ENCODE measurements at places on chromosomes 7 and 10.

GRCh38 chr7:44608916-44609648 is 2.7 kb downstream of the OGDH start:
- no peak for DNase-seq

DNA sequence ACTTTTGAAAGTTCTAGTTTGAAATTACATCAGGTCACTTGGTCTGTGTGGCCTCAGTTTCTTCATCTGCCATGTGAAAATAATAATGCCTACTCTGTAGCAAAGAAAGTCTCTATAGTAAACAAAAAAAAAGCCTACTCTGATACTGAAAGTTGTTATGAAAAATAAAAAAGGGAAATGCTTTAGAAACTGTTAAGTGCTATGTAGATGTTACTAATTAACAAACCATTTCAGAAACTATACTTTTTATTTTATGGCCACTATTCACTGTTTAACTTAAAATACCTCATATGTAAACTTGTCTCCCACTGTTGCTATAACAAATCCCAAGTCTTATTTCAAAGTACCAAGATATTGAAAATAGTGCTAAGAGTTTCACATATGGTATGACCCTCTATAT is 50.6 kb downstream of the CFTR start:
- no peak for DNase-seq

GRCh38 chr10:114683162-114683561 is 25.1 kb upstream of the ABLIM1 start:
- DNase-seq: no peak

GRCh38 chr7:32318300-32319011 is 171.7 kb downstream of the LSM5 start:
- no peak for DNase-seq

DNA sequence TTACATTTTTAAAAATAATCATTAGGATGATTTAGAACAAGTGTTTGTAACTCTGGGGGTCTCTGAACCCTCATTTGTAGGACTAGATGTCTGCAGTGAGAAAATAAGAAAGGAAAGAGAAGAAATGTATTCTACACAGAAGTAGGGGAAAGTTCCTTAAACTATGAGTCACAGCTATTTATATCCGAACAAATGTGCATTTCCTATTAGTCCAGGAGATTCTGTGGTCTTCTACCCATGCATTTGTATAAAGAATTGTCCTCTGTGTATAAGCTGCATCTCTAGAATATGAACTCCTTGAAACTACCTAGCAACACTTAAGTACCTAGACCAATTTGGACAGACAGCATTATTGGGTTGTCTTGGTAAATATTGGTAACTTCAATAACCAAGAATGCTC is 15.9 kb upstream of the CD36 start:
- DNase-seq: no peak

DNA sequence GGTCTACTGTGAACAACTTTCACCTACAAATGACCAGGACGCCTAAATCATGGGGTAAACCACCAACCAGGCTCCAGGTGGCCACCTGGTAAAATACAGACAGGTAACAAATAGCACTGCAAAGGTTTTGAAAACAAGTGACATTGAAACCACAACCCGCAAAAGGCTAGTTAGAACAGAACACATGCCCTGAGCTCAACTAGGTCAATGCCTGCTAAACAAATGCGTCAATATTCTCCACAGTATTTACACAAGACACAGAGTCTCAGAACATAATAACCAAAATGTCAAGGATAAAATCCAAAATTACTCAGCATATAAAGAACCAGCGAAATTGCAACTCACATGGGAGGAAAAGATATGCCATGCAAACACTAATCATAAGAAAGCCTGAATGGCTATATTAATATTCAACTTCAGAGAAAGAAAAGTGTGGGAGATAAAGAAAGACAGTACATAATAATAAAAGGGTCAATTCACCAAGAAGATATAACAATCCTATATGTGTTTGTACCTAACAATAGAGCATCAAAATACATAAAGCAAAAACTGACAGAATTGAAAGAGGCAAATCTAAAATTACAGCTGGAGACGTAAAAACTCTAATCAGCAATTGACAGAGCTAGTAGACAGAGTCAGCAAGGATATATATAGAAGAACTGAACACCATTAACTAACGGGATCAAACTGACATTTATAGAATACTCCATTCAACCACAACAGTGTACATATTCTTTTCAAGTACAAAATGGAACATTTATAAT is 47.6 kb downstream of the SMURF1 start:
- DNase-seq: no peak

DNA sequence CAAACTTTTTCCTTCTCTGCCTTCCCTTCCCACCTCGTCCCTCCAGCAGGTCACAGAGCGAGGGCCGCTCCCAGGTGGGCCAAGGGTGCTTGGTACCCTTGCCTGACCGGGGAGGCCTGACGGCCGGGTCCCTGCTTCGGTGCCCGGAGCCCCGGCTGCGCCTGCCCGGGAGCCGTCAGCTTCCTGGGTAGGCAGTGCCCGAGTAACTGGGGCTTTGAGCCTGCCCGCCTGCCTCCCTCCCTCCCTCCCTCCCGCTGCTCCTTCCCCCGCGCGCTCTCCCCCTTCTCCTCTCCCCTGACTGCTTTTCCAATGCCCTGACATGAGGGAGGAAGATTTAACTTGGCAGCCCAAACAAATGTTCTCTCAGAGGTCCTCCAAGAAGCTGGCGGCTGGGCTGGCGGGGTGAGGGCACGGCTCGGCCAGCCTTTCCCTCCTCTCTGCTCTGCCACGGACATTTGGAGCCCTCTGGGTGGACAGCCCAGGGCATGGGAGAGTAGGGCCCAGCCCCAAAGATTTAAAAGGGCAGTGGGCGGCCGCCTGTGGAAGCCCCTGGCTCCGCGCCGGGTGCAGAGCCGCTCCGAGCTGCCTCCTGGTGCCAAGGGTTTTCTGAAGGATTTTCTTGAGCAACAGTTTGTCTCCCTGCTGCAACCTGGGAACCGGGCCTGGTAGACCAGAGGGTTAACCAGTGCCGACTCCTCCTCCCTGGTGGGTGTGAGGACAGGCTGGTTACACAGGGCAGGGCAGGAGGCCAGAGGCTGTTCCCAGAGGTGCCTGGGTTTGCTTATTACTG is 2.0 kb downstream of the ZMIZ1 start:
- DNase-seq: no peak

DNA sequence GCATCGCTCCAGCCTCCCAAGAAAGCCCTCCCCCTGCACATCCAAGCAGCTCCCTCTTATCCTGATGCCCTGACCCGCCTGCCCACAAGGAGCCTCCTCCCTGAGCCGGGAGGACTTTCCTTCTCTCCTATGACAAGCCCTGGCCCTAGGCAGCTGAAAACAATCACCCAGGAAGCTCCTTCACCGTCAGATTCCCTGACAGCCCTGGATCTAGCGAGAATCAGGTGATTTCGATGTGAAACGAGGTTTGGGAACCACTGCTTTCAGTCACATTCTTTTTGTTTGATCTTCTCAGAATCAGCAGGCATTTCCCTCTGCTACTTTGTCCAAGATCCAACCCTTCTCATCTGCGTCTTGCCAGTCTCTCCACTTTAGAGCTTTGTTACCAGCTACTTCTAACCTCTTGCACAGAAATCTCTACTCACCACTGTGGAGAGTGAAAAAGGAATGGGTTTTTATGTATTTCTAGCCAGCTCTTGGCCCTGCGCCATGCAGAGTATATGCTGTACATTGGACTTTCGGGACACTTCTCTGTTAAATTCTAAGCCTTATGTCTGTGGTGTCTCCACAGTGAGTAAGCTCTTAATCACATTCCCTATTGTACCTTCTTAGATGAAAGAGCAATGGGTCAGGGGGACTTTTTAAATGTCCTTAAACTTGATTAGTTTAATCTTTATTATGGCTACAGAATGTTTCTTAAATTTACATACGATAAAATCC is 253.2 kb upstream of the C7orf33 start:
- DNase-seq: no peak

DNA sequence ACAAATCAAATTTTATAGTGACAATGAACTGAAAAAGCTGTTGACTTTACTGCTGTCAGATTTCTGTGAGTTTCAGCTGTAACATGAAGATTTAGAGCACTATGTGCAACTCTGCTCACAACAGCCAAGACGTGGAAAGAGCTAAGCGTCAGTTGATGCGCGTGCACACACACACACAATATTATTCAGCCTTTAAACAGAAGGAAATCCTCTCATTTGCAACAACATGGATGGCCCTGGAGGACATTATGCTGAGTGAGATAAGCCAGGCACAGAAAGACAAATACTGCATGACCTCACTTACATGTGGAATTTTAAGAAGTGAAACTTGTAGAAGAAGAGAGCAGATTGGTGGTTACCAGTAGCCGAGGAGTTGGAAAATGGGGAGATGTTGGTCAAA is 82.8 kb upstream of the FRMD4A start:
- no peak for DNase-seq

DNA sequence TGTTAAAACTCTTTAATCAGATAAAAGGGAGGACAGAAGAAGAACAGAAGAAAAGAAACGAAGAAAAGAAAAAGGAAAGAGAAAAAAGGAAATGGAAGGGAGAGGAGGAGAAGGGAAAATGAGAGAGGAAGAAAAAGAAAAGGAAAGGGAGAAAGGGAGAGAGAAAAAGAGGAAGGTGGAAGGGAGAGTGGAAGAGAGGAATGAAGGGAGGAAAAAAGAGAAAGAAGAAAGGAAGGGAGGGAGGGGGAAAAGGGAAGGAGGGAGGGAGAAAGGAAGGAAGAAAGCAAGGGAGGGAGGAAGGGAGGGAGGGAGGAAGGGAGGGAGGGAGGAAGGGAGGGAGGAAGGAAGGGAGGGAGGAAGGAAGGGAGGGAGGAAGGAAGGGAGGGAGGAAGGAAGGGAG is 305.7 kb downstream of the CALN1 start:
- no peak for DNase-seq

DNA sequence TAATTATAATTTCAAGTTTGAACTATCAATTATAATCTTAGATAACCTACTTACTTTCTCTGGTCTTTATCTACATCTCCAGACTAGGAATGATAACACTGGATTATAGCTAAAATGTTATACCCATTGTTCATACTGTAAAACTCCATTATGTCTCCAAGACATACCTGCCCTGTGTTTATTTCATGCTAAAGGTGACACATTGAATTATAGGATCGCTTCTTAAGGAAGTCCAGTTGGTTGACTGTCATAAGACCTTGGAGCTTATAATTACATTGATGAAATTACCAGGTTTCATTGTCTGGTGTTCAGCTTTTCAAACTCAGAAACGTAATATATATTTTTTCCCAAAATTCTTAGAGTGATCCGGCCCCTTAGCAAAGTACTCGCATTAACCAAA is 15.5 kb upstream of the HERC4 start:
- no peak for DNase-seq

DNA sequence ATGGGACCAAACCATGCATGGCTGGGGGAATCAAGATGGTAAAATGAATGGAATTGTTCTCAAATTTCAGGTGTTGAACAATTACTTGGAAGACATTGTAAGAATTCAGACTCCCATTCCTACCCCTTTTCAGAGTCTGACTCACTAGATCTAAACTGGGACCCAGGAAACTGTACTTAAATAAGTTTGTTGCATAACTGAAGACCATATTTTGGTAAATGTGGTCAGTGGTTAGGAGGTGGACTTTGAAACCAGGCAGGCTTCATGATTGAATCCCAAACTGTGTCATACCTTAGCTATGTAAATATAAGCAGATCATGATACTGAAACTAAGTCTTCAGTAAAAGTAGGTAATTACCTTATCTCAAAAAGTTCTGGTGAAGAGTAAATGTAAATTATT is 41.7 kb downstream of the ZWINT start:
- DNase-seq: no peak

GRCh38 chr10:89421018-89421476 is 6.7 kb downstream of the IFIT5 start:
- no peak for DNase-seq

- no peak for DNase-seq
Observed at GRCh38 chr10:110978204-110978603, 58.8 kb downstream of the SHOC2 start.

- no peak for DNase-seq
Observed at GRCh38 chr7:10756981-10757380, 216.7 kb upstream of the PHF14 start.

DNA sequence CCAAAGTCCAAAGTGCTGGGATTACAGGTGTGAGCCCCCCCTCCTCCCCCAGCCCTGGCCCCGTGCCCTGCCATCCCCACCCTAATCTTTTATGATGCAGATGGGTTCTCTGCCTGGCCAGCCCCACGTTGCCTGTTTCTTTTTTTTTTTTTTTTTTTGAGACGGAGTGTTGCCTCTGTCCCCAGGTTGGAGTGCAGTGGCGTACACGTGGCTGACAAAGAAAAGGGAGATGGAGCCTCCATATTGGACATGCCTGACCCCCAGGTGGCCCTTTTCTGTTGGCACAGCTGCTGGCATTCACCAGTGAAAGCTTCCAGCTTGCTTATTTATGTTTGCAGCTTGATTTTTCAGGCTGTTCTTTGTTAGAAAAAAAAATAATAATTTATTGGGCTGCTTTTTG is 235.3 kb downstream of the CCDC3 start:
- no peak for DNase-seq

DNA sequence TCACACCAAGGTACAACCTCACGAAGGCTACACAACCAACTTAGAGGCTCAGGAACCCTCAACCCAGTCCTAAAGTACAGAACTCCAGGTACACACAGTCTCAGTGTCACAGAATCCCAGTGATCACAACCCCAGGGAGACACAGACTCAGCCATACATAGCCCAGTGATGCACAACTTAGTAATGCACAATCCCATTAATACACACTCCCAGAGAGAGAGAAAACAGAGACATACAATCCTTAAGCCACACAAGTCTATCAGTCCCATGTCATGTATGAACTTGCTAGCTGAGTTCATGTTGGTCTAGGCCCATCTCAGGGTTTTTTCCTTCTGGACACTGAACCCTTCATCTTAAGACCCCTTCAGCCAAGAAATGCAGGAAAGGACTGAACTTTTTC is 4.6 kb downstream of the KCNIP2 start:
- DNase-seq: no peak

GRCh38 chr7:93728292-93728691 is 153.8 kb upstream of the CALCR start:
- no peak for DNase-seq

DNA sequence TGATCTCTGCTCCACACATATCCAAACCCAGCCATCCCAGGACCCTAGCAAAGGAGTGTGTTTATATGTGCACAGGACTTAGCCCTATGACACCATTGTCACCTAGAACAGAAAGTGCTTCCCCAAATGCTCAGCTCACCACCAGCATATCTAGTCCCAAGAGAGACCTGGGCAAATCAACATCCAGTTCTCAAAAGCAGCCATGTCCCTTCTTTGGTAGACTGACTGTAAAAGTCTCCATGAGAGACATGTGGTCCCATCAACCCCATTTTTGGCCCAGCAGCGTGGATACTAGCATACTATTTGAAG is 20.9 kb upstream of the ARHGAP22 start:
- DNase-seq: no peak

DNA sequence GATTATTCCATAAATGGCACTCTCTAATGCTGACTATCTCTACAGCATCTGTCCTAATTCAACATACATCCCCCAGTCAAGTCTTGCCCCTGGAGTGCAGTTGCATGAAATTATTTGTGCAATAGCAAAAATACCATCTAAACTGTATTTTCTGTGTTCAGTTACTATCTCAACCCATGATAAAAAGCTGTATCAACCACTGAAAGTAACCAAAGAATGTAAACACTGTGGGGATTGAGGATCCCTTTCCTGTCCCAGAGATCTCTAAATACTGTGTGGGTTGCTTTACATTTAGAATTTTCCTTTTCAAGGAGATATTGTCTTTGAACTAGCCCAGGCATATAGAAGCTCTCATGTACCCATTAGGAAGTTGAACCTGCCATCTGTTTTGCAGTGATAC is 23.9 kb upstream of the DGKI start:
- DNase-seq: no peak

GRCh38 chr7:109127145-109127544 is 557.5 kb downstream of the DNAJB9 start:
- no peak for DNase-seq

- no peak for DNase-seq
Observed at GRCh38 chr7:114942446-114943175, 20.7 kb downstream of the MDFIC start.

Data from NCI-H1436 treated with DMSO at 0.1 percent for 48 hours (cell line).